ENCODE measurements at places on chromosomes 5 and 9.
A peak's percentile ranks its signal among the peaks of the same experiment; 100 is the strongest.

- peak; percentile 32 for DNase-seq
These were observed 138.8 kb downstream of the GRIA1 start for GRCh38 chr5:153629027-153629895.

DNA sequence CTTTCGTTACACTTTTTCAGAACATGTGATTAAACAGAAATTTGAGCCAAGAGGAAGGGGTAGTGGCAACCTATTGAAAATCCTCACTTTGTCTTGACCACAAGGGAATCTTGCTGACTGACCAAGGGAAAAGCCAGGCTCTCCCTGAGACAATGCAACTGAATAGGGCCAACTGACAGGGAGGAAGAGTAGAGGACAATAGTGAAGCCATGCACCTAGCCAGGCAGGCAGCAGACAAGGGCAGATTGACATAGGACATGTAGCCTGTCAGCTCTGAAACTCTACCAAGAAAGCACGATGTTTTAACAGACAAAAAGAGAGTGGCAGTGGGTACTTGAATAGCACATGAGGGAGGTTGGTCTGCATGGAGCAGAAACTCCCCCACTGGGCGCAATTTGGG, 8.5 kb upstream of the TGFBR1 start:
- no peak for DNase-seq

DNA sequence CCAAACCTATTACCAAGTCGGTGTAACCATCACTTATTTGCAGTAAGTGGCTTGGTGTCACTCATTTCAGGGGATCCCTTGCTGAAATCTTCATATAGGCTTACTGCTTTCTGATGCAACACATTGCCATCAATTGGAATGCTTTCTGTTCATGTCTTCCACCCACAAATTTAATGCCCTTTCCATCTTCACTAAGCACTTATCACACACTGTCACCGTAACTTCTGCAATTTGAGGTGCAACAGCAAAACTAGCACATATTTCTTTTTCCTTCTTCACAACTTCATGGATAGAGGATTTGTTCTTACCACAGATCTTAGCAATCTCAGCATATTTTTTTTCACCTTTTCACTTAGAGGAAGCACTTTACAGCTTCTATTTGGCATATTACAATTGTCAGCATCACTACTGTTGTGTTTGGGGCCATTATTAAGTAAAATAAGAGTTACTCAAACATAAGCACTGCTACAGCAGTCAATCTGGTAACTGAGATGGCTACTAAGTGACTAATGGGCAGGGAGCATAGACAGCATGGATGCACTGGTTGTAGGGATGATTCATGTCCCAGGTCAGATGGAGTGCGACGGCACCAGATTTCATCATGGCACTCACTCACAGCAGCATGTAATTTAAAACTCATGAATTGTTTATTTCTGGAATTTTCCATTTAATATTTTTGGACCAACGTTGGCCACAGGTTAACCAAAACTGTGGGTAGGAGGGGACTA, 70.1 kb downstream of the PIP5K1B start:
- no peak for DNase-seq

DNA sequence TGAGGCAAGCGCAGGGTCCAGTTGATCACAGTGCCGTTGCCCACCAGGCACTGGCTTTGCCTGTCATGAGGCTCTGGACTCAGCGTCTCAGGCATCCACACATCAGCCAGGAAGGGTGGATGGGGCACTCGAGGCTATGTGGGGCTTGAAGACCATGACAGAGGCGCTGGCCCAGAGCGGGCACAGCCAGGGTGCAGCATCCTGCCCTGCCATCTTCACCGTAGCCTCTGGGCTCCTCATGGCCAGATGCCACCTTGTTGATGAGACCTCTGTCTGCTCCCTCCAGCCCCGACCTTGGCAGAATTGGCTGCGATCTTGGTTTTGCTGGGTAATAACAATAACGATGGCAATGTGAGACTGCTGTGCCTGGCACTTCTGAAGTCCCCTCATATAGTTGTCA, 404.2 kb upstream of the IRX2 start:
- no peak for DNase-seq

DNA sequence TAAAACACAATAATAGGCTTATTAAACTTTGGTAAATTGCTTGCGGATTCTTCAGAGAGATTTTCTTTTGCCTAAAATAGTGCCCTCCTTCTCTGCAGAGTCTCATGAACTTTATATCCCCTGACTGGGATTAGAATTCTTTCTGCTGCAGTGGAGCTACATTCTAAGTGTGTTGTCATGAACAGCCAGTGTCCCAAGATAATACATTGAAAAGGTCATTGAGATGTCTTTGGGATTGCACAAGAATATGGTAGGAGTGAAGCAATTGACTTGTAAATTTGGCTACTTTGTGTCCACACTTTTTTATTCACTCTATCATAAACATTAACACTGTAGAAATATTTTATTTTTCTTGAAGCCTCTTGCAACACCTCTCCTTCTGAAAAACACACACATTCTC, 604.5 kb downstream of the GABRG2 start:
- no peak for DNase-seq

DNA sequence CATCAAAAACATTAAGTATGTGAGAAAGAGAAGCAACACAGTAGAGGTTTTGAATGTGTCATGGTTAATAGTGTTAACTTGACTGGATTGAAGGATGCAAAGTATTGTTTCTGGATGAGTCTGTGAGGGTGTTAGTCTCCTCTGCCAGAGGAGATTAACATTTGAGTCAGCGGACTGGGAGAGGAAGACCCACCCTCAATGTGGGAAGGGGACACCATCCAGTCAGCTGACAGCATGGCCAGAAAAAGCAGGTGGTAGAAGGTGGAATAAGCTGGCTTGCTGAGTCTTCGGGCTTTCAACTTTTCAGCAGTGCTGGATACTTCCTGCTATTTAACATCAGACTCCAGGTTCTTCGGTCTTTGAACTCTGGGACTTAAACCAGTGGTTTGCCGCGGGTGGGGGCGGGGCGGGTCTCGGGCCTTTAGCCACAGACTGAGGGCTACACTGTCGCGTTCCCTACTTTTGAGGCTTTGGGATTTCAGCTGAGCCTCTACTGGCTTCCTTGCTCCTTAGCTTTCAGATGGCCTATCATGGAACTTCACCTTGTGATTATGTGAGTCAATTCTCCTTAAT, 309.9 kb upstream of the ST8SIA4 start:
- DNase-seq: peak; percentile 12

GRCh38 chr9:120386390-120387131, 193.4 kb downstream of the CDK5RAP2 start:
- DNase-seq: no peak

DNA sequence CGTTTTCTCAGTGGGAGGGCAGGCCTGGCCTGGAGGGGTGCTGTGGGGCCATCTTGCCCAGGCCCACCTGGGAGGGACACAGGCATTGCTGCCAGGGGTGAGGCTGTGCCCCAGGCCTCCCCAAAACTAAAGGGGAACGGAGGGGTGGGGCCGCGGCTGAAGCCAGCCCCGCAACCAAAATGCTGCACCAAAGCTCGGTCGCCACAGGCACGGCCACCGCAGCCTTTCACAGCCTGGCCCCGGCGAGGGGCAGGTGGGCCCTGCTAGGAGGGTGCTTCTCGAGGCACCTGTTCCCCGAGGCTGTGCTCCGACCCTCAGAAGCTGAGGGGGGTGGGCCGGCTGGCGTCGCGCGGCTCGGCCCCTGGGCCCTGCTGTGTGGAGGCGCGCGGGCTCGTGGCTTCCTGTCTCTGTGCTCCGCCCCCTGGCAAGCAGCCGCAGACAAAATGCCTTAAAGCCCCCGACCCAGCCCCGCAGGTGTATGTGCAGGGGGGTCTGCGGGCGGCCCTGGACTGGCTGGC, 57.6 kb downstream of the JAK2 start:
- DNase-seq: peak; percentile 35

- DNase-seq: no peak
These were observed 43.6 kb upstream of the TRAF1 start for GRCh38 chr9:120970244-120970643.

- DNase-seq: no peak
These were observed 36.9 kb downstream of the LMX1B start for GRCh38 chr9:126650404-126651341.

DNA sequence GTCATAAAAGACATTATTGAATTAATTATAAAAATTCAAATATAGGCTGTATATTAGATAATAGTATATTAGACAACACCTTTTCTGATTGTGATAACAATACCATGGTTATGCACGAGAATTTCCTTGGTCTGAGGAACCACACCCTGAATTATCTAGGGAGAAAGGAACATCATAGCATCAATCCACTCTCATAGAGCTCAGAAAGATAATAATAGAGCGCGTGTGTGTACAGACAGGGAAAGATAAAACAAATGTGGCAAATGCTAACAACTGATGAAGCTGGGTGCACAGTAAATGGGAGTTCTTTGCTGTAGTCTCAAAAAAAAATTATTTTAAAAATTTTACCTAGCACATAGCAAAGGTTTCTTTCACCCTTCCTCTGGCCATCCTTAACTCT, 143.5 kb downstream of the CDK5RAP2 start:
- DNase-seq: no peak

DNA sequence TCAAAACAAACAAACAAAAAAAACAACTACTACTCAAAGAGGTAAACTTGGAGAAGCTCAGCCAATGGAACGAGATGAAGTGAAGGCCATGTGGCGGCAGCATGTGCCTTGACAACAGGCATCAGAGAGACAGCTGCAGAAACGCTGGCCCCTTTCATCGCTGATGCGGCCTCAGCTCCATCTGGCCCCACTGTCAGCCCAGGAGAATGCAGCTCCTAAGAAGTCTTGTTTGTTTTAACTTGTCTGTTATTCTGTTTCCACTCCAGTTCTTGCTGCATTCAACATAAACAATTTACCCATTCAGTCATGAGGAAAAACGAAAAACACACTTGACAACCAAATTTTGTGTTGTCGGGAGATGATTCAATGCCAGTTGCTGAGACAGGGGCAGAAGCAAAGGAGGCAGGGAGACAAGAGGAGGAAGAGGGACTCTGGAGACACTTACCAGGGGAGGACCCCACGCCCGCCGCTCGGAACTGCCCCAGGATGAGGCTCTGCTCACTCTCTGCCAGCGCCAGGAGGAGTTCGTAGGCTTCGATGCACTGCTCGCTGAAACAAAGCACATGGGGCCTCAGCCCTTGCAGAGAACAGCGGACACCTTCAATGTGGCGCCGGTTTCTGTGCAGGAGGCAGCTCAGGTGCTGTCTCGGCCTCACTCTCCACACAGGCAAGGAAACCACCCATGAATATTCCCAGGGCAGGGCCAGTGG, 91.2 kb downstream of the DCP2 start:
- DNase-seq: no peak

DNA sequence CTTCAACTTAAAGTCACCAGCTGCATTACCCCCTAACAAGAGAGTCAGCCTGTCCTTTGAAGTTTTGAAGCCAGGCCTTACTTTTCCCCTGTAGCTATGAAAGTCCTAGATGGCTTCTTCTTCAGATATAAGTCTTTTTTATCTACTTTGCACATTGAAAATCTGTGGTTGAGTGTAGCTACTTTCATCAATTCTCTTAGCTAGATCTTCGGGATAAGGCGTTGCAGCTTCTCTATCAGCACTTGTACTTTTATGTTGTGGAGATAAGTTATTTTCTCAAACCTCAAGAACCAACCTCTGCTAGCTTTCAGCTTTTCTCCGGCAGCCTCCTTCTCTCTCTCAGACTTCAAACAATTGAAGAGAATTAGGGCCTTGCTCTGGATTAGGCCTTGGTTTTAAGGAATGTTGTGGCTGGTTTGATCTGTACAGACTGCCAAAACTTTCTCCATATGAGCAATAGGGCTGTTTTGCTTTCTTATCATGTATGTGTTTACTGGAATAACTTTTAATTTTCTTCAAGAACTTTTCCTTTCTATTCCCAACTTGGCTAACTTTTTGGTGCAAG, 21.6 kb downstream of the CATSPER3 start:
- no peak for DNase-seq

GRCh38 chr9:91839926-91840465, 110.0 kb downstream of the ROR2 start:
- DNase-seq: no peak

GRCh38 chr5:16784843-16785791, 151.0 kb downstream of the MYO10 start:
- no peak for DNase-seq

- no peak for DNase-seq
These were observed 149.9 kb upstream of the GAS1 start for GRCh38 chr9:87097238-87097637.

DNA sequence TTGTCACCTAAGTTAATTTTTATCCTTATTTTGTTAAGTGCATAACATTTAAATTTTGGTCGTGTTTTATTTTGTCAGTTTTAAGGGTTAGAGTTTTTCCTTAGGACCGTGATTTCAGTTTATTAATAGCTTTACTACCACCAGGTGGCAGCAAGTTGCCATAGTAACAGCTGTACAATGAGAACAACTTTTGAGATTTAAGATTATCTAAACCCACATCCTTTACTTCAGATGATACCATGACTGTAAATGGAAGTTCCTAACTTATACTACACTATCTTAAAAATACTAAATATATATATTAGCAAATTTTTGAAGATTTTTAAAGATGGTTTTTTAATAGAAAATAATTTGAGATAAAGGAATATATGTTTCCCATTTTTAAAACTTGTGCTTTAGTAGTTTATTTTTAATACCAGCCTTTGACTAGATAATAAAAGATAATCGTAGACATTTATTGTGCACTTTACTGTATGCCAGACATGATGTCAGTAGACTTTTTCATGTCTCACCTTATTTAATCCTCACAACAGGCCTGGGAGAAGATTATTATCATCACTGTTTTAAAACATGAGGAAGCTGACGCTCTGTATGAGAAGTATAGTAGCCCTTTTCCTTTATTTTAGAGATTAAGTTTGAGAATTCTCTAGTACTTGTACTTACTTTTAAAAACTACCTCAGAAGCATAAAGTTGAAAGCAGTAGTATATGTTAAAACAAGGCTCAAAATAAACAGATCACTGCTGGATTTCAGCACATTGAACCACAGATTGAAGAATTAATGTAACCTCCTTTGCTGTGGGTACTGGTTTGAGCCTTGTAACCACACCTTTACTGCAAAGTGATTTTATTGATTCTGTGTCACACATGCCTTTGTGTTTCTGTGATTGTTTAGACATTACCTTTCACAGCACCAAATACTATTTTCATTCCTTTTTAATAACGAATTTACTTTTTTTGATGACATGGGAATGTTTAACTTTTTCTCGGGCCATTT, 27.5 kb downstream of the SREK1 start:
- no peak for DNase-seq

- DNase-seq: no peak
These were observed 13.1 kb upstream of the LHFPL2 start for GRCh38 chr5:78661691-78662090.

DNA sequence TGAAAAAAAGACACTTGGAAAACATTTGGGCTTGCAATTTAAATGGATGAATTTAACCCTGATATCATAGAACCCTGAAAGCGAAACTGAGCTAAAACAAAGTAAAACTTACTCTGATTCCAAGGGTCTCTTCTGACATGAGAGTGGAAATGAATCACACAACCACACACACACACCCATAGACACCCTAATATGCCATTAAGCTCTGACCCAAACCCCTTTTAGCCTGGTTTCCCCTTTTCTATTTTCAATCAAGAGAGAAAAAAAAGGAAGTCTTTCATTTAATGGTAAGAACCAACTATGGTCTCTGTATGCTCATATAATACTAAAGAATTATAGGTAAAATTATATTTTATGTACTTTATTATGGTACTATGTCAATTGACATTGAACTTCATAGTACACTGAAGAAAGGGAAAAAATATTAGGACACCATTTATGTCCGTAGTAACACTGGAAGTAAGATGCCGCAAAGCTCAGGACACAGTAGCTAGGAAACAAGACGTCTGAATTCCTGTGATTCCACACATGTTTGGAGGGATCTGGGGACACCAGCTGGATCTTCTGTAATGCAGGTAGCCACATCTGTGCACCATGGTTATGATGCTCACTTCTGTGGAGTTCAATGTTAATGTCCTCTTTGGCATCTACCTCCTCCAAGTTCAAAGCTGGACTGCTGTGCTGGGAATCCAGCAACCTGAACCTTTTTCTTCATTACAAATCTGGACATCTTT, 95.8 kb downstream of the PCSK1 start:
- DNase-seq: no peak

All from WTC11 (cell line).